ENCODE measurements at places on chromosomes 6 and 20.

GRCh38 chr6:75150685-75151412 lies 55.0 kb downstream of the COL12A1 start:
- DNase-seq = no peak

GRCh38 chr20:47524015-47524784 lies 22.5 kb downstream of the NCOA3 start:
- DNase-seq = no peak

GRCh38 chr6:154690857-154691256 lies 42.4 kb upstream of the SCAF8 start:
- DNase-seq = no peak

- DNase-seq = no peak
These were observed 184.3 kb downstream of the THBS2 start for GRCh38 chr6:169069356-169069755.

DNA sequence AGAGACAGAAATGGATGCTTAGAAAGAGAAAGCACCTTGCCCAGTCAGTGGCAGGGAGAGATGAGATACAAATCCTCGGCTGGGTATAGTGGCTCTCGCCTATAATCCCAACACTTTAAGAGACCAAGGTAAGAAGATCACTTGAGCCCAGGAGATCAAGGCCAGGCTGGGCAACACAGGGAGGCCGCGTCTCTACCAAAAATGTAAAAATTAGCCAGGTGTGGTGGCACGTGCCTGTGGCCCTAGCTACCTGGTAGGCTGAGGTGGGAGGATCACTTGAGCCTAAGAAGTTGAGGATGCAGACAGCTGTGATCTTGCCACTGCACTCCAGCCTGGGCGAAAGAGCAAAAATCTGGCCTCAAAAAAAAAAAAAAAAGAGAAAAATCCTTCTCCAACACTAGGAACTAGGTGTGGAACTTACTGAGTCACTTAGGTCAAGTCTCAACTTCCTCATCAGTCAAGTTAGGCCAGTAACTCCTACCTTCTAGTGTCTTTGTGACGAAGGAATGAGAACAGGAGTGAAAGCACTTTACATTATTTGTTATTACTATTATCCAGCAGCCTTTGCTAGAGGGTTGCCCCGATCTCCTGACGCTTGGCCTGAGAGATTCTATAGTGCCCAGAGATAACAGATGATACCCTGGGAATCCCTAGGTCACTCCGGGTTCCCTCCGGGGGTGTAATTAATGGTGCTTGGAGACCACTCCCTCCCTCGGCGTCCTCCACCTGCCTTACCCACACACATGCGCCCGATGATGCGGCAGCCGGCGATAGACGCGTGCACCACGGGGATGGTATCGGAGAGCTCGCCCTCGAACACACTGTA lies 918 bp downstream of the EIF6 start:
- DNase-seq = no peak

GRCh38 chr6:18126121-18126520 lies 3.6 kb upstream of the NHLRC1 start:
- DNase-seq = peak; percentile 62

DNA sequence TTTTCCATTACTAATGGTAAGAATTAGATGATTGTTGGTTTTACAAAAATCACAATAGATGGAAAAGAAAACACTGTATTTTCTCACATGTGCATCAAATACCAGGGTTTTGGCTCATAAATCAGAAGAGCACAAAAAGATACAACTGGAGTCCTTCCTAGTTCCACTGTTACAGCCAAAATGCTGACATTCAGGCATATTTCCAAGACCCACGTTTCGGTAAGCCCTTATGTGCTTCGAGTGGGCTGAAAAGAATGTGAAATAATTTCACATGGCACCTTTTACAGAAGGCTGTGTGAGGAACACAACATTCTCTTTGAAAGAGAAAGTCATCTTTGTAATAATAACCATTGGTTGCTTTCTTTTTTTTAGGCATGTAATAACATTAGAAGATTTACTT lies 326.7 kb upstream of the FLRT3 start:
- no peak for DNase-seq

- no peak for DNase-seq
These were observed 31.8 kb upstream of the SLC35D3 start for GRCh38 chr6:136890194-136890839.

Data from fibroblast of gingiva (primary cell).